ENCODE measurements at places on chromosomes 1 and 21. TPM values are rescaled to one million over a fixed set of nuclear protein-coding genes. Genes with fewer than 3 reads are reported as not detected.

Gene CFAP141
- total RNA-seq, result 3.2 TPM

Gene SAMSN1
- 20.1 TPM for total RNA-seq

GRCh38 chr1:172239901-172240300 is 180.6 kb upstream of the C1orf105 start:
- H3K27me3 ChIP-seq, result no peaks in the 10 kb centered on the region
- H3K27ac ChIP-seq, result no peak overlapping the region
- H3K4me1 ChIP-seq, result peaks cover 6% of the 10 kb centered on the region
- no peak overlapping the region for H3K4me3 ChIP-seq
- H3K36me3 ChIP-seq, result no peaks in the 10 kb centered on the region
- no peak for DNase-seq

DNA sequence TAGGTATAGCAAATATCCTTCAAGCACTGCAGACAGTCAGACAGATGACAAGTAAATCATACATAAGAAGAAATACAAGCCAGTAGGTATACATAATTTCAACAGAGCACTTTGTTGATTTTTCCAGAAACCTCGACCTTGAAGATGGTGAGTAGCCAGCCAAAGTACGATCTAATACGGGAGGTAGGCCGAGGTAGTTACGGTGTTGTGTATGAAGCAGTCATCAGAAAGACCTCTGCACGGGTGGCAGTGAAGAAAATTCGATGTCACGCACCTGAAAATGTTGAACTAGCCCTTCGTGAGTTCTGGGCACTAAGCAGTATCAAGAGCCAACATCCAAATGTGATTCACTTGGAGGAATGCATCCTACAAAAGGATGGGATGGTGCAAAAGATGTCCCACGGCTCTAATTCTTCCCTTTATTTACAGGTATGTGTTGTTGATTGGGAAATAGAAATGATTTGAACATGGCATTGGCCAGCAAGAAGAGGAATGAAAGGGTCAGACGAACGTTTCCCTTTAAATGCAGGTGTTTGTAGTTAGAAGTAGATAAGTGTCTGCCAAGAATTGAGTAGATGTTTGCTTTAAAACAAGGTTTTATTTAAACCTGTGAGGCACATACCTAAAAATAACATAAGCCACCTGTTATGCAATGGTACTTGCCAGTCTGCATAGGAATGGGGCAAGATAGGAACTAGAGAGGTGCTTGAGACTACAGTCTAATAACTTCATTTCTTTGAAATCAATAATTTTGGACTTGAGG is 2.7 kb downstream of the PDIK1L start:
- H3K4me1 ChIP-seq, result peaks cover 17% of the 10 kb centered on the region
- peaks cover 5% of the 10 kb centered on the region for H3K36me3 ChIP-seq
- no peak for DNase-seq
- H3K27me3 ChIP-seq, result no peaks in the 10 kb centered on the region
- H3K4me3 ChIP-seq, result no peak overlapping the region

- H3K27me3 ChIP-seq, result no peaks in the 10 kb centered on the region
- H3K4me1 ChIP-seq, result peaks cover 13% of the 10 kb centered on the region
- DNase-seq, result no peak
- H3K36me3 ChIP-seq, result peaks cover 8% of the 10 kb centered on the region
Observed at GRCh38 chr1:207755846-207756693, 4.2 kb downstream of the CD46 start.

GRCh38 chr21:33300701-33301631 is 23.8 kb upstream of the IFNAR1 start:
- H3K4me1 ChIP-seq, result peaks cover 3% of the 10 kb centered on the region
- no peak for DNase-seq
- no peak overlapping the region for H3K4me3 ChIP-seq
- no peaks in the 10 kb centered on the region for H3K27me3 ChIP-seq
- peaks cover 4% of the 10 kb centered on the region for H3K36me3 ChIP-seq
- H3K27ac ChIP-seq, result peak overlapping the region; percentile 82

DNA sequence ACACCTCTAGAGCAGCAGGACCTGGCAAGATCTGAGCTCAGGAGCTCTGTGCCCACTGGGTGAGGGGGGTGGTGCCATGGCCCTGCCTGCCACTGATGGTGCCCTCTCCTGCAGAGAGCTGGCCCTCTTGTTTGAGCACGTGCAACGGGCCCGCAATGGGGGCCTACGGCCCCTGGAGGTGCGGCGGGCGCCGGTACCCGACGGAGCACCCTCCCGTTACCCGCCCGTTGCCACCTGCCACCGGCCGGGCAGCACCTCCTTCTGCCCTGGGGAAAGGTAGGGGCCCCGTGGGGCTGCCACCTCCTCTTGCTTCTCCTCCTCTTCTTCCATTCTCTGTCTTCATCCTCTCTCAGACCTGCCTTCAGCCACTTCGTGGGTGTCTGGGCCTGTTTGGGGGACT is 38.2 kb downstream of the CITED4 start:
- no peak for DNase-seq
- peaks cover 4% of the 10 kb centered on the region for H3K27me3 ChIP-seq
- H3K27ac ChIP-seq, result no peak overlapping the region
- H3K36me3 ChIP-seq, result no peaks in the 10 kb centered on the region
- peaks cover 20% of the 10 kb centered on the region for H3K4me1 ChIP-seq

- no peak overlapping the region for H3K27ac ChIP-seq
- no peak for DNase-seq
- no peaks in the 10 kb centered on the region for H3K27me3 ChIP-seq
- peaks cover 42% of the 10 kb centered on the region for H3K4me1 ChIP-seq
- no peak overlapping the region for H3K4me3 ChIP-seq
Observed at GRCh38 chr1:63407002-63407401, 39.6 kb downstream of the ALG6 start.

DNA sequence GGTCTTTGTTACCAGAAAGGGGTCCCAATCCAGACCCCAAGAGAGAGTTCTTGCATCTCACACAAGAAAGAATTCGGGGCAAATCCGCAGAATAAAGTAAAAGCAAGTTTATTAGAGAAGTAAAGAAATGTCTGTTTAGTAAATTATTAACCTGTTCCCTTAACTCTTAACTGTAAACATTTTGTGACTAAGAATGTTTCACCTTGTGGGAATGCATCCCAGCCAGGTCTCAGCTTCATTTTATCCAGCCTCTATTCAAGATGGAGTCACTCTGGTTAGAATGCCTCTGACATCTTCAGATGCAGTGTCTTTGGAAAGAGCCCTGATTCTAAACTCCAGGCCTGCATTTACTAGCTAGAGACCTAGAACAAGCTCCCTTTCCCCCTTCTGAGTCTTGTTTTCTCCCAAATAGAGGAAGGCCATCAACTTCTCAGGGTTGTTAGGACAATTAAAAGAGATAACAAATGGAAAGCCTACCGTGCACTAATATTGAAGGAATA is 4.5 kb upstream of the FABP3 start:
- no peaks in the 10 kb centered on the region for H3K4me1 ChIP-seq
- no peak overlapping the region for H3K27ac ChIP-seq
- DNase-seq, result no peak
- no peak overlapping the region for H3K4me3 ChIP-seq
- no peaks in the 10 kb centered on the region for H3K27me3 ChIP-seq
- H3K36me3 ChIP-seq, result no peaks in the 10 kb centered on the region

DNA sequence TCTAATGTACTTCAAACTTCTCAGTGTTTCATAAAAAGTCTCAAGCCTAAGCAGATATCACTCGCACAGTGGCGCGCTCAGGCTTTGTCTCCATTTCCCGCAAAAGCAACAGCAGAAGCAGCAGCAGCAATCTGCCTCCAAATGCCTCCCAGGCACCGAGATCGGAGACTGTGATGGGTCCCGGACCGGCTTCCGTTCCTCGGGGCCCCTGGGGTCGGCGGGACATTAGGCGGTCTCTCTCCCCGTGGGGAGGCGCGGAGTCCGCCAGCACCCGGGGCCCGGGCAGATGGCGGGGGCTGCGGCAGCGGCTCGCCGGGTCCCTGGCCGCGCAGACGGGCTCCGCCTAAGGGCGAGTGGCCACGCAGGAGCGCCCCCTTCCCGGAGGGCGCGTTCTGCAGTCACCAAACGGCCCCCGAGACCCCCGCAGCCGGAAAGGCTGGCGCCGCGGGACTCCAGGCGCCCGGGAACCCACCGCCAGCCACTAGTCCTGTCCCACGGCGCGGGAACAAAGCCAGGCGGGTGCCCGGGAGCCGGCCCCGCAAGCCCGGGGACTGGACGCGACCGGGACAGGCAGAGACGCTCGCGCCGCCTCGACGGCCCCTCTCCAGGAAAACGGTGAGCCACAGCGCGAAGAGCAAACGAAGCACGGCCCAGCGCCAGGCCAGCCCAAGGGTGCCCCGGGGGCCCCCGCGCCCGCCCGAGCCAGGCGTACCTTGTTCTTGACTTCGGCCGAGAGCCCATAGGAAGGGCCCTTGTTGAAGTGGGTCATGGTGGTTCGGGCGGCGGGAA is 590 bp downstream of the CNN3 start:
- H3K4me3 ChIP-seq, result peak overlapping the region; percentile 81
- DNase-seq, result peak; percentile 76
- H3K27ac ChIP-seq, result peak overlapping the region; percentile 100
- no peaks in the 10 kb centered on the region for H3K36me3 ChIP-seq
